ENCODE measurements at places on chromosomes 3 and 15.

DNA sequence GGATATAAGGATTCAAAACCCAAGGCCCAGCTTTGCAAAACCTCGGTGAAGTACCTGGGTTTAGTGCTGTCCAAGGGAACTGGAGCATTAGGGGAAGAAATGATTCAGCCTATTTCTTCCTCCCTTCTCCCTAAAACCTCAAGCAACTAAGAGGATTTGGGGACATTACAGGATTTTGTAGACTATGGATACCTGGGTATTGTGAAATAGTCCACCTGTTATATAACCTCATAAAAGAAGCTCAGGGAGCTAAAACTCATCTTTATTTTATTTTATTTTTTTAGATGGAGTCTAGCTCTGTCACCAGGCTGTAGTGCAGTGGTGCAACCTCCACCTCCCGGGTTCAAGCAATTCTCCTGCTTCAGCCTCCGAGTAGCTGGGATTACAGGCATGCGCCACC is 8.7 kb upstream of the SMCO1 start:
- DNase-seq: no peak

DNA sequence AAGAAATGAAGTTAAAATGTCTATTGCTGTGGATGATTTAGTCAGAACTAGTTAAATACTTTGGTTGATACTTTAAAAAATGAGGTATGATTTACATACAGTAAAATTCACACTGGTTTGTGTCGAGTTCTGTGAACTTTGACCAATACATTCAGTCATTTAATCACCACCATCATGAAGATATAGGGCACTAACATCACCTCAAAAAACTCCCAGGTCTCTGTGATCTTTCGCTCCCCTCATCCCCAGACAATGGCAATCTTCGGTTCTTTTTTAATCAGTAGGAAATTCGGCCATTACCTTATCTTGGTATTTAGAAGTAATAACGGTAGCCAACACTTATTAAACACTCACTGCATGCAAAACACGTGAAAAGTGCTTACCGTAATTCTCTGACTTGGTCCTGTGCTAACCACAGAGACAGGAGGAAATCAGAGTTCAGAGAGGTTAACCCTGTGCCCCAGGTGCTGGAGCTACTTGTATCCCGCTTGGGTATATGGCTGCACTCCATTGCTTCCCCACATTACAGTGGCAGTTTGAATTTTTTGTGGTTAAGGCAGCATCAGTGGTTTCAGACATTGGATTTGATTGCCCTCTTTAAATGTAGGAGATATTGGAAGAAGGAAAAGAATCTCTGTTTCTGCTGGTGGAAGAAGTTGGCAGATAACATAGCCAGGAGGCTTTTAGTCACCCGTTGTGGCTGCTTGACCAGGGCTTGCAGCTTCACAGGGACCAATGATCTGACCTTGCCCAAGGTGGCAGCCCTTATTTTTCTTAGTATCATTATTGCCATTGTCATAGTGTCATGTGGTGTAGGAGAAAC is 4.2 kb downstream of the PLCL2 start:
- no peak for DNase-seq

GRCh38 chr15:85750319-85751290 is 44.1 kb downstream of the KLHL25 start:
- DNase-seq: no peak

DNA sequence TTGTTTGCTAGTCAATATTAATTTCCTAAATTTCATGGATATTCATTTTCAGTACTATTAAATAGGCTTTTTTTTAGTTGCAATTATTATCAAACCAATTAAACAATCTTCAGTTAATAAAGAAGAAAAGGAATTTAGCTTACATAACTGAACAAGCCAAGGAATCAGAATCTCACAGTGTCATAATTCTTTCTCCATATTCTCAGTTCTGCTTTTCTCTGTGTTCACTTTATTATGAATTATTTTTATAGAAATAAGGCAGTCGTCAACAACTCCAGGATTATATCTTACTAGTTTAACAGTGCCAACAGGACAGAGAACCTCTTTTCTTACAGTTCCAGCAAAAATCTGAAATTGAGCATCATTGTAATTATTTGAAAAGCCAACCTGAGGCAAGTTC is 221.7 kb downstream of the CGGBP1 start:
- no peak for DNase-seq

DNA sequence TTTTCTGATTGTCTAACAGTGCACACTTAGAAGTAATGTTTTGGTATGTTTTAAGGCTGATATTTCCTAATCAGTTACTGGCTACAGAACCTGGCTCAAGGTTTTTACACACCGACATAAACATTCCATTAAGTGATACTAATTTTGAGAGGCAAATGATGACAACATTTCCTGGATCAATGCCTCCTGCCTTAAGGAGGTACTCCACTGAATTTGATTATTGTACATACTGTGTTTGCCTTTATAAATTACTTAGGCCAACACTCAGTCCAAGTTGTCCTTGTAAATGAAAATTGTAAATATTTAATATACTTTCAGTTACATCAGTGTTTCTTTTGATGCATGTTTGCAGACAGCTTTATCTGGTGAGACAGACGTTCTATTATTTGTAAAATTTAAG is 24.2 kb upstream of the LXN start:
- DNase-seq: no peak

- no peak for DNase-seq
Observed at GRCh38 chr3:53592862-53593261, 98.5 kb downstream of the CACNA1D start.

DNA sequence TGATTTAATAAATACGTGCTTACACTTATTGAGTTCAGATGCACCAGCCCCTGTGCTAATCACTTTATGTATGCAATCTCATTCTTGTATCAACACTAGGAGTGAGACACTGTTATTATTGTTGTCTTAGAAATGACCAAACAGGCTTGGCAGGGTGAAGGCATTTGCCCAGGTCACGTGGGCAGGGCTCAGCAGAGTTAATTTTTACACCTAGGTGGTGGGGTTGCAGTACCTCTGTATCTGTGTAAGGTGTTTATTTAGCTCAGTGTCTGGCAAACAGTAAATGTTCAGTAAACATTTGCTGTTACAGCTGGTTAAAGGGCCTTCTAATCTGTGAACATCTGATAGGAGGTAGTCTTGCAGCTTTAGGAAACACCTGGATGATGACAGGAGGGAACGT is 200.0 kb downstream of the CACNA2D3 start:
- no peak for DNase-seq

DNA sequence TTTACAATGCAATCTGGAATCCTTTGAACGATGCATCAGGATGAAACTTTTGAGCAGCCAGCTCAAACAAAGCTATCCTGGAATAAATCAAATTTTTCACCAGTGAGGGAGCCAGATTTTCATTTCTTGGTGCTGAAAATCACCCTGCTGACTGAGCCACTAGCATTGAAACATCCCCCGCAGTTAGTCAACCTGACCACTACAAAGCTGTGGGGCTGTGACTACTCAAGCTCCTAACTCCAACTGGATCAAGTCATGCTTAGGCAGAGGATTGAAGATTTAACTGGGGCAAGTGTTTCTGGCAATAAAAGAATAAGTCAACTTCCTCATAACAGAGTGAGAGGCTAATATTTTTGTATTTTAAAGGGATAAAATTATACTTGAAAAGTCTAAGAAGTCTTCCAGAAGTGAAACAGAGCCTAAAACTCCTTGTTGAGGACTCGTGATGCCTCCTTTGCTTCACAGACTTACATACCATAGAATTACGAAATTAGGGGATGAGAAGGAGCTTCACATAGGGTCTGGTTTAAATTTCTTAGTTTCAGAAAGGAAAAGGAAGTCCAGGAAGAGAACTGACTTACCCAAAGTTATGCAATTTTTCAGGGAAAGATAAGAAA is 177.8 kb downstream of the SERPINI1 start:
- no peak for DNase-seq

GRCh38 chr3:134339331-134339730 is 34.9 kb downstream of the AMOTL2 start:
- DNase-seq: no peak

DNA sequence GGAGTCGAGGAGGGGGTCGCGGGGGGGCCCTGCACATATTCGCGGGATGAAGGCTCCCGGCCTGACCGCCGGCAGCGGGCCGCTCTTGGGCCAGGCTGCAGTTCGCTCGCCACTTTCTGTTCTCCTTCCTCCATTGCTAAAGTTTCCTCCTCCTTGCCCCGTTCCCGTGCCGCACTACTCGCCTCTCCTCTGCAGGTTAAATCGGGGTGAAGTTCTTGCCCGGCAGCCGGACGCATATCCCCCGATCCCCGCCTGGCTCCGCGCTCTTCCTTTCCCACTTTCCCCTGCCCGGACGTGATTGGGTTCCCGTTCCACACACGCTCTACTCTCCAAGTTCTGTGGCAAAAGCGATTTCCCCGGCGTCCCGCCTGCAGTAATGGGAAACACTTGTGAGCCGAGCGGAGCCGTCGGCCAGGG is 556 bp downstream of the CRYBG3 start:
- peak; percentile 43 for DNase-seq

DNA sequence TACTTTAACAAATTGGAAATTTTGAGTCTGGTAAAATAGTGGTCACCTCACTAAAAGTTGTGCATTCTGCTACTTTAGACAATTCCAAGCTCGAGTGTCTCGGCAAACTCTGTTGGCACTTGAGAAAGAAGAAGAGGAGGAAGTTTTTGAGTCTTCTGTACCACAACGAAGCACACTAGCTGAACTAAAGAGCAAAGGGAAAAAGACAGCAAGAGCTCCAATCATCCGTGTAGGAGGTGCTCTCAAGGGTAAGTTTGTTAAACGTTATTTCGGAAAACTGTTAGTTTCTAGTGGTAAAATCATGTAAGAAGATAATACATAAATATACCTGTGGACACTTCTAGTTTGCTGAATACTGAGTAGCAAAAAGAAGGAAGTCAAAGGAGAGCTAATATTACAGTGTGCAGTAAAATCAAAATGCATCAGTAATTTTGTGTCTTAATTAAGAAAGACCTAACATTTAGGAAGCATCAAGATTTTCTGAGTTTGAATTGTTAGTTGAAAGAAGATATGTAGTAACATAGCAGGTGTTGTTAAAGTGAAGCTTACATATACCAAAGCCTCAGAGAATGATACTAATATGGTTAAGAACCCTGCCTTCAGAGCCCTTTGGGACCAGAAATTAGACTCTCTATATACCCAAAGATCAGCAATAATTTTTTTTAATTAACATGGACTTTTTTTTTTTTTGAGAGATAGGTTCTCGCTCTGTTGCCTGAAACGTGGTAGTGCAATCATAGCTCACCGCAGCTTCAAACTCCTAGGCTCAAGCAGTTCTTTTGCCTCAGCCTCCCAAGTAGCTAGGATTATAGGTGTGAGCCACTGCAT is 23.0 kb downstream of the BUB1B start:
- no peak for DNase-seq

DNA sequence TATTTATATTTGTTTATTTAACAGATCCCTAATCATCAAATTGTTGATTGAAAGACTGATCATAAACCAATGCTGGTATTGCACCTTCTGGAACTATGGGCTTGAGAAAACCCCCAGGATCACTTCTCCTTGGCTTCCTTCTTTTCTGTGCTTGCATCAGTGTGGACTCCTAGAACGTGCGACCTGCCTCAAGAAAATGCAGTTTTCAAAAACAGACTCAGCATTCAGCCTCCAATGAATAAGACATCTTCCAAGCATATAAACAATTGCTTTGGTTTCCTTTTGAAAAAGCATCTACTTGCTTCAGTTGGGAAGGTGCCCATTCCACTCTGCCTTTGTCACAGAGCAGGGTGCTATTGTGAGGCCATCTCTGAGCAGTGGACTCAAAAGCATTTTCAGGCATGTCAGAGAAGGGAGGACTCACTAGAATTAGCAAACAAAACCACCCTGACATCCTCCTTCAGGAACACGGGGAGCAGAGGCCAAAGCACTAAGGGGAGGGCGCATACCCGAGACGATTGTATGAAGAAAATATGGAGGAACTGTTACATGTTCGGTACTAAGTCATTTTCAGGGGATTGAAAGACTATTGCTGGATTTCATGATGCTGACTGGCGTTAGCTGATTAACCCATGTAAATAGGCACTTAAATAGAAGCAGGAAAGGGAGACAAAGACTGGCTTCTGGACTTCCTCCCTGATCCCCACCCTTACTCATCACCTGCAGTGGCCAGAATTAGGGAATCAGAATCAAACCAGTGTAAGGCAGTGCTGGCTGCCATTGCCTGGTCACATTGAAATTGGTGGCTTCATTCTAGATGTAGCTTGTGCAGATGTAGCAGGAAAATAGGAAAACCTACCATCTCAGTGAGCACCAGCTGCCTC is 14.7 kb downstream of the THBS1 start:
- no peak for DNase-seq

GRCh38 chr3:94928921-94929320 is 866.1 kb downstream of the NSUN3 start:
- DNase-seq: no peak
